Amygdala (tissue), 56 donors: ENCODE measurements at places on chromosomes 4 and X.

DNA sequence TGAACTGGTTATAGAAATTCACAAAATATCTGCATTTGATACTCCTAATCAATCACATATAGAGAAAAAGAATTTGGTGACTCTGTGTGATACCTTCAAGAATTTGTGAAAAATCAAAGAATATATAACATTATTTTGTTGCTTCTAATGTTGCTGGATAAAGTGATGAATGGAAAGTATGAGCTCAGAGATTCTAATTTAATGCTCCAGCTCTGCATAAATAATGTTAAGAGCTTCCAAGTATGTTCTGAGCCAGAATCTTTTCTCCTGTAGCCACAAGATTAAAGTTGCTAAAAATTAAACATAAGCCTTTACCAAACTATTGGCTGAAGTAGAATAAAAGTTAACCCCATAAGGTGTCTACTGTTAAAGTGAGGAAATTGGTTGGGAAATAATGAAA is 294.7 kb upstream of the CT83 start:
- DNase-seq: no peak

DNA sequence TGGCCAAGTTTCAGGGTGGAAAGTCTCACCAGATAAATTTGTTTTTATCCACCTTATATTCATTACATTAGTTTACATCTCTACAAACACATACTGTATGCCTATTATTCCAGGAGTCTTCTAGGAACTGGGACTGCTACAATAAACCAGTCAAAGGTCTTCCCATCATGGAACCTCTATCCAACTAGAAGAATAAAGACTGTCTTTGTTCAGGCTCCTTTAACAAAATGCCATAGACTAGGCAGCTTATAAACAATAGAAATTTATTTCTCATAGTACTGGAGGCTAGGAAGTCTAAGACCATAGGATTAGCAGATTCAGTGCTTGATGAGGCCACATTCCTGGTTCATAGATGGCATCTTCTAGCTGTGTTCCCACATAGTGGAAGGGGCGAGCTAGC is 61.6 kb downstream of the PACRGL start:
- DNase-seq: no peak

- DNase-seq: no peak
Observed at GRCh38 chrX:30904186-30904585, 15.1 kb upstream of the TAB3 start.

- DNase-seq: no peak
Observed at GRCh38 chr4:125303821-125304220, 10.9 kb upstream of the FAT4 start.

DNA sequence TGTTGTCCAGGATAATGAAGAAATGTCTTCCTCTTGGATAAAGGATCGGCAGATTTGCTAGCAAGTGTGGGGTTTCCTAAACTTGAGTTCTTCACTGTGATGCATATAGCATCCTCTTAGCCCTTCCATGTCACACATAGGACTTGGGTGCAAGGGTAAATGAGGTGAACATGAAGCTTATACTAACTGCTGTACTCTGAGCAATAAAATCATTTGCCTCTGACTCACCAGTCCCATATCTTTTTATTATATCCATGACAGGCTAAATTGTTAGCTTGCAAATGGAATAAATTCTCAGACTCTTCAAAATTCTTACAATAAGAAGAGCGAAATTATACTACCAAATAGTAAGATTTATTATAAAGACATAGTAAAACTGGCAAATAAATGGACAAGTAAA is 14.7 kb upstream of the TBC1D1 start:
- DNase-seq: no peak

DNA sequence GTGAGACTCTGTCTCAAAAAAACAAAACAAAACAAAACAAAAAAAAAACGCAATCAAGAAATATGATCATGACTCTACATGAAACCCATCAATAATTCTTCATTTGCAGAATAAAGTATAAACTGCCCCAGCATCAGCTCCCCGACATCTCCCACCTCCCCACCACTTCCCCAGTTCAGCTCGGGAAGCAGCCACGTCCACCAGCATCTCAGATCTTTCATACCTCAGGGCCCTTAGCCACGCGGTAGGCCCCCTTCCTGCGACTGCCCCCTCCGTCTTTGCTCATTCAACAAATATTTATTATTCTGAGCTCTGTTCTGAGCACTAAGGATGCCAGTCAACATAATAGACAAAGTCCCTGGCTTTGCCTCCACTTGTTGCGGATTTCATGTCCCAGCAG is 45.6 kb downstream of the DCTD start:
- DNase-seq: no peak

DNA sequence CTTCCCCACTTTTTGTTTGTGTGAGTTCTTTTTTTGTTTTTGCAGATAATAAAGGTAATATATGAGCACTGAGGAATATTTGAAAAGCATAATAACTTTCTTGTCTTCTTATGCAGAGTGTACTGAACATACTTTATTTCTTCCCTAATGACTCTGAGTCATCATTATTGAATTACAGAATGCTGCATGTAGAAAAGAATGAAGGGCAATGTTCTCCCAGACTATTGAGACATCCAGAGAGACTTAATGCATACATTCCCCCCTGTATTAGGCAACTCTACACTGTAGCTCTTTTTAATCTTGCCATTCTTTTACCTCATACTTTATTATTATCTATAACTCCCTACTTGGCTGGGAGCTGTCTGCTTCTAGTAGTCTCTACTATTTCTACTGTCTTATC is 240.5 kb upstream of the ANKRD50 start:
- no peak for DNase-seq

- DNase-seq: no peak
Observed at GRCh38 chrX:66042307-66043077, 2.6 kb upstream of the VSIG4 start.

DNA sequence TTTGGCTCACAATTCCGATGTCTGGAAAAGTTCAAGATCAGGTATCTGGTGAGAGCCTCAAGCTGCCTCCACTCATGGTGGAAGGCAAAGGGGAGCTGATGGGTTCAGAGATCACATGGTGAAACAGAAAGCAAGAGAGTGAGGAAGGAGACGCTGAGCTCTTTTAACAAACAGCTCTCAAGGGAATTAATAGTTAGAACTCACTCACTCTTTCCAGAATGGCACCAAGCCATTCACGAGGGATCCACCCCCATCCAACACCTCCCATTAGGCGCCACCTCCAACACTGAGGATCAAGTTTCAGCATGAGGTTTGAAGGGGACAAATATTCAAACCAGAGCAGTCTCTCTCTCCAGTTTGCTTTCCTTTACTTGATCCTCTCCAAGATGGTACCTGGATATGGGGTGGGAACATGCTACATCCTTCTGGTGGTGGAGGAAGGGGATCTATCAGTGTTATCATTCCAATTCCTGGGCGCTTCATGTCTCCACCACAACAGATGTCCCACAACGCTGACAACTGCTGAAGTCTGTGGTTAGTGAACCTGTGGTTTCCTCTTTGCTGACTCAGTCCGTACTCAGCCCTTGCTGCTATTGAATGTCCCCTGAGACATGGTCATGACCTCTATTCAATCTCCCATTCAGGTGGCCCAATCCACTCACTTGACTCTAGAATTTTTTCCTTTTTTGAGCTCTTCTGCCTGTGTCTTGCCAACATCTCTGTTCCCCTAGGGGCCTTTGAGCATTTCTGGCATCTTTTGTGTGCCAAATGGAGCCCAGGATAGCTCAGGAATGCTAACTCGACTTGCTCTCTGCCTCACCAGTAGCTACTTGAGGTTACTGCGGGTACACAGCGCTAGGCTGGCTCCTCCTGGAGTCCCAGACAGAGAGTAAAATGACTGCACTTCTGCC is 395.2 kb downstream of the MID1IP1 start:
- no peak for DNase-seq

GRCh38 chr4:183863155-183863825 is 41.8 kb upstream of the STOX2 start:
- DNase-seq: no peak

DNA sequence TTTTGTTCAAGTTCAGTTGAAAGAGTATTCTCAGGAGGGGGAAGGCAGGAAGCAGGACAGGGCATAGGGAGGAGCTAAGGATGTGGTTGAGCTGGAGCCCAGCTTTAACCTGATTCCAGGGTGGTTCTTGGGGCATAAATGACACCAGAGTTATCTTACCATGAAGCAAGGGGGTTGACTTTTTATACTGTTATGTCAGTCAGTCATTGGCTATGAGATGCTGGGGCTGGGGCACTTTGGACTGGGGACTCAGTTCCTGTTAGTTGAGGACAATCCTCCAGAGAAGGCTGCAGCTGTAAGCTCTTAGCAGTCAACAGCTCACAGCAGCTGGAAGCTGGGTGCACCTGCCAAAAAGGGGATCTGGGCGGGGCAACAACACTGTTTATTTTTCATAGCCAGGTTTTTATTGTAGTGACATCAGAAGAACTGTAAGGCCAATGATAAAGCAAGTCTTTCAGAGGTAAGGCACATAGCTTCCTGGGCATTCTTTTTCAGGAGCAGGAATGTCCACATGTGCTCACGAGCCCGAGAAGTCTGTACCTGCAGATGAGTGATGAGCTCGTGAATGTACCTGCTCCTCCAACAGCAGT is 78.5 kb downstream of the MID1IP1 start:
- DNase-seq: no peak

- DNase-seq: no peak
Observed at GRCh38 chr4:173417833-173418232, 18.9 kb upstream of the SCRG1 start.

DNA sequence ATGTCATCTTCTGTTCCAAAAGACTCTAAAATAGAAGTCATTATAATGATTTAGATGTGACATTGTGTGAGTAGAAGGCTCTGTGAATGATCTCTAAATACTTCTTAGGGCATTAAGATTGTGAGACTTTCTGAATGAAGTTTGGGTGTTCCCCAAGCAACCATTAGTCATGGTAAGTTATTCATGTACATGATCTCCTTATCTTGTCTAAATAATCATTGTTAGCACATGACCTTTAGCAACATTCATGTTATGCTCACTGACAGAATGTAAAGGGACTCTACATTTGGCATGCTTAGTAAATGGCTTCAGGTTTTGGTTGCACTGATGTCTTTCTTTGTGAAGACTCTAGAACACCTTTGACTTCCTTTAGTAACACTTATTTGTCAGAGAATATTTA is 140.8 kb upstream of the AGA start:
- no peak for DNase-seq

DNA sequence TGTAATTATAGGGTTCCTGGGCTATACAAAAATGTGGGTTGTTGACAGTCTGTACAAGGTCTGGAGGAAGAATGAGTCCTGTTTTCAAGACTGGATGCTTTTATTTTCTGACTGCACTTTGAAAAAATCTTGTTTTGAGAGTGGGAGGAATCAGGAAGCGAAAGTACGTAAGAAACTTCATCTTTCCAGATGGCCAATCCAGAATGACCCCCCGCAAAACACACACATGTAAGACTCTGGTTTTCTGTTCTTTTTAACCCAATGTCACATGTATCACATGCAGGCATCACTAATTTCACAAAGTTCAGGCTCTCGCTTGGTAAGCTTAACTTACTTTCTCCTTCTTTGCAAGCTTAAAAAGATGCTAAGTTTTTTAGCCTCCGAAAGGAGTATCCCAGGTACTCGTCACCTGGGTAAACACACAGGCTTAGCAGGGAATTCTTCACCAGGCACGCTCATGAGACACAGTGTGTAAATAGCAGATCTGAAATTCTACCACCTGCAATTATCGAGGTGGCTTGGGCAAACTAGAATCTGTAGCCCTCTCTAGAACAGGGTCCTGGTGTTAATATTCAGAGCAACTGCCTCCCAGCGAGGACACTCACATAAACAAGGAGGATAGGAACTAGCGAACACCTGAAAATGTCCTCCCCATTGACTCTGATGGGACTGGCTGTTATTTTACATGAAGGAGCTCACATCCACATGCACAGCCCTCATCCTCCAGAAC is 90.7 kb downstream of the NSUN7 start:
- DNase-seq: no peak

DNA sequence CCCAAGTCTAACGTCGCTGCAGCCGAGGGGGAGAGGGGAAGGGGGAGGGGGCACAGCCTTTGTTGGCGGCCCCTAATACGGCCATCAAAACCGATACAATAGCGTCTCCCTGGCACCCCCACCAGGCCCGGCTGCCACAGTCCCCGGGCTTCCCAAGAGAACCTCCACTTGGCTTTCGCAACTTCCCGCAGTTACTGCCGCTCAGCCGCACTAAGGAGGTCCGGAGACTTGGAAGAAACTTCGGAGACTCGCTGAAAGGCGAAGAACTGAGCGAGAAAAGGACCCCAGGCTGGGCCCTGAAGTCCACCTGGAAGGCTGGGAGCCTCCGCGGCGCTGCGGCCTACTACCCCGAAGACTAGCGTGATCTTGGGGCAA is 2.8 kb downstream of the NKX6-1 start:
- DNase-seq: no peak

GRCh38 chr4:85725721-85726170 is 250.8 kb downstream of the ARHGAP24 start:
- DNase-seq: no peak

DNA sequence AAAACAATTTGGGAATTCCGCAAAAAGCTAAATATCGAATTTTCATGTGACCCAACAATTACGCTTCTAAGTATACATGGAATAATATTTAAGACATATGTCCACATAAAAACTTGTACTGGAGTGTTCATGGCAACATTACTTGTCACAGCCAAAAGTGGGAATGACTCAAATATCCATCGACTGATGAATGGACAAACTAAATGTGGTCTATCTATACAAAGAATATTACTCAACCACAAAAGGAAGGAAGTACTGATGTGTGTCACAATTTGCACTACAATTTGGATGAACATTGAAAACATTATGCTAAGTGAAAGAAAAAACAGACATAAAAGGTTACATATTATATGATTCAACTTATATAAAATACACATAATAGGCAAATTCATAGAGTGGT is 71.9 kb downstream of the AFF2 start:
- no peak for DNase-seq

GRCh38 chrX:103404231-103405008 is 28.1 kb downstream of the BEX3 start:
- peak; percentile 27 for DNase-seq

GRCh38 chr4:831483-831805 is 5.5 kb upstream of the CPLX1 start:
- DNase-seq: no peak

DNA sequence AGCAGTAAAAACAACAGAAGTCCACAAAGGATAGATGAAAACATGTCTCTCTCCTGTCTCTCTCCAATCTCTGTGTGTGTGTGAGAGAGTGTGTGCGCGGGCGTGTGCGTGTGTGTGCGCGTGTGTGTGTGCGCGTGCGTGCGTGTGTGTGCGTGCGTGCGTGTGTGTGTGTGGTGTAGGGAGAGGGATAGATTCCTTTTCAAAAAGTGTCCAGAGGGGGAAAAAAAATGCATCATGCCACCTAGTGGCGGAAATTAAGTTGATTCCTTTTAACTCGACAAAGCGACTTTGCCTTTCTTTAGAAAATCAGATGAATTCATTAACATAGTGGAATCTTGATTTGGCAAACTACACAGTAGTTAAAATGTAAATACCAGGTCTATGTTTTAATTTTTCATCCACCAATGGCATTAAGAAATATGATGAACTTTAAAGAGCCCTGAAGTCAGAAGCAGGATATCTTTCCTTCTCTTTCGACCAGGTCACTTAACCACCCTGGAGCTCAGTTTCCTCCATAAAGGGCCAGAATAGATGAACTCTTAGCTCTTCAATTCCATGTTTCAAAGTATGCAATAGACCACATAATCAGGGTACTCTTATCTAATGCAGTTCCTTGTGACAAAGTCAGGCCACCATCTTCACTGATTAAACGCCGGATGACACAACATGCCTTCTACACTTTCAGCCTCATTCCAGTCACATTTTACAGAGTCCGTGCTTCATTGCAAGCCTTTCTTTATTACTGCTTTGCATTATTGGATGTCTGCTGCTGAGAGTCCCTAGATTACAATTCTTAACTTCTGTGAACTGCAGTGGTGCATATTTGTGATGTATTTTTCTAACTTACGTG is 162.8 kb downstream of the FBXO8 start:
- DNase-seq: peak; percentile 45

GRCh38 chrX:9354918-9355317 is 109.9 kb upstream of the TBL1X start:
- no peak for DNase-seq
